Naive thymus-derived CD8-positive, alpha-beta T cell (primary cell): ENCODE measurements at places on chromosomes 11 and 22. TPM values are rescaled to one million over a fixed set of nuclear protein-coding genes. Genes with fewer than 3 reads are reported as not detected.

Gene C22orf31
- total RNA-seq, result not detected

Gene ISX
- not detected for total RNA-seq

Gene DDX10
- total RNA-seq, result 26.3 TPM

Gene IGLL1
- total RNA-seq, result not detected

Gene TSPAN32
- total RNA-seq, result 171 TPM

Gene MMP13
- not detected for total RNA-seq

DNA sequence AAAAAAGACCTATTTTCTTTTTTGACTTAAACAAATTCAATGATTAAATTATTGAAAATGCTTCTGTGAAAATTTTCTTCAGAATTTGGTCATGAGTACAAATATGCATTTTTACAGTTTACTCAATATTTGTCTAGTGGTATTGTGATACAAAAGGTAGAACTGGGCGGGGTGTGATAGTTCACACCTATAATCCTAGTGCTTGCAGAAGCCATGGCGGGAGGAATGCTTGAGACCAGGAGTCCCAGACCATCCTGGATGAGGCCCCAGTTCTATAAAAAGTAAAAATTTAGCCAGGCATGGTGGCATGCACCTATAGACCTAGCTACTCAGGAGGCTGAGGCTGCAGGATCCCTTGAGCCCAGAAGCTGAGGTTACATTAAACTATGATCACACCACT lies 90.6 kb downstream of the ARHGAP42 start:
- H3K27ac ChIP-seq, result no peak overlapping the region
- no peak for DNase-seq
- H3K27me3 ChIP-seq, result no peaks in the 10 kb centered on the region
- no peaks in the 10 kb centered on the region for H3K36me3 ChIP-seq
- H3K4me1 ChIP-seq, result no peaks in the 10 kb centered on the region

DNA sequence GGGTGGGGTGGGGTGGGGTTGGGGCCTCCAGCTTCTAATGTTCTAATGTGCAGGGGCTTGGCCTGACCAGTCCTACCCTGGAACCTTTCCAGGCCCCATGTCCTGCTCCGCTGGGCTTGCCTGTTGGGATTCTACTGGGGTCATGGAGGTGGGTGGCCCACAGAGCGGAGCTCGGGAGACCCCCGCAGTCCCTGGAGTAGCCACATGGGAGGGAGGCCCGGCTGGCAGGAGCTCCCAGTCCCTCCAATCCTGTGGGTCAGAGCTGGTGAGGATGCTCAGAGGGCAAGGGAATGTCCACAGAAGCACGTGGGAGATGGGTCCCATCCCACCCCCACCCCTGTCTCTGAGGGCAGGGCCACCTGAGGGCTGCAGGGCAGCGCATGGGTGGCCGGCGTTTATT lies 2.9 kb downstream of the SEPTIN5 start:
- no peaks in the 10 kb centered on the region for H3K36me3 ChIP-seq
- H3K4me3 ChIP-seq, result peak overlapping the region; percentile 79
- H3K27me3 ChIP-seq, result peaks cover 45% of the 10 kb centered on the region
- no peak overlapping the region for H3K27ac ChIP-seq

DNA sequence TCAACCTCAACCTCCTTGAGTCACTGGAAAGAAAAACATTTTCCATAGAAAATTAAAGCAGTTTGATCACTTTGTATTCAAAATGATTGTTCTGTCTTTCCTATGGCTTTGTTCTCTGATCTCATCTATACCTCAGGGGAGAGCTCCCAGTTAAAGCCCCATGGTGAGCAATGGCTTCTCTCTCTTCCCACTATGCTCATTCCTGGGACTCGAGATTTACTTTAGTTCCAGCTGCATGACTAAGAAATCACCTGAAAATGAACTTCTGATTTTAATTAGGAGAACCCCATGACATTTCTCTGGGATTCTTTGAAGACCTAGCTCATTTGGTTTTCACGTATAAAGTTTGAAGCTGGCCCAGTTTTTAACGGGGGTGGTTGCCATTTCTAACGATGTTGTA lies 921.5 kb downstream of the OPCML start:
- H3K4me1 ChIP-seq, result no peaks in the 10 kb centered on the region
- no peak overlapping the region for H3K27ac ChIP-seq
- DNase-seq, result no peak

DNA sequence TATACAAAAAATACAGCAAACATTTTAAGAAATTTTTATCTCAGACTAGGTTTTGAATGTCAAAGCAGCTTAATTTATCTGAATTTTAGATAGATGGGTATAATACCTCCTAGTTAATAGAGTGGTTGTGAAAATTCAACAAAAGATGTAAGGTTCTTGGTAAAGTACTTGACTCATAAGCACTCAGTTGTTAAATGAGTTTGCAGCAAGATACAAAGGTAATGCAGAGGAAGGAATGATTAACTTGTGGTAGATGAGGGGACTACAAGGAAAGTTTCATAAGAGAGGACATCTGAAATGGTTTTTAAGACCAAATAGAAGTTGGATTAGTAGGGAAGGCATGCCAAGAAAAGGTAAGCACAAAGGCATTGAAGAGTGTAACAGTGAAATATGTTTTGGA lies 37.4 kb downstream of the PPME1 start:
- no peaks in the 10 kb centered on the region for H3K27me3 ChIP-seq
- H3K36me3 ChIP-seq, result peaks cover 64% of the 10 kb centered on the region
- H3K4me1 ChIP-seq, result no peaks in the 10 kb centered on the region
- H3K27ac ChIP-seq, result no peak overlapping the region
- H3K4me3 ChIP-seq, result no peak overlapping the region

- no peaks in the 10 kb centered on the region for H3K36me3 ChIP-seq
- H3K4me1 ChIP-seq, result no peaks in the 10 kb centered on the region
- H3K4me3 ChIP-seq, result no peak overlapping the region
- no peak overlapping the region for H3K27ac ChIP-seq
- H3K27me3 ChIP-seq, result peaks cover 15% of the 10 kb centered on the region
Observed at GRCh38 chr22:33038131-33038772, 19.9 kb downstream of the SYN3 start.

- no peak overlapping the region for H3K4me3 ChIP-seq
- H3K27me3 ChIP-seq, result peaks cover 35% of the 10 kb centered on the region
- H3K27ac ChIP-seq, result no peak overlapping the region
- H3K4me1 ChIP-seq, result no peaks in the 10 kb centered on the region
- DNase-seq, result no peak
Observed at GRCh38 chr11:36016709-36017108, 72.8 kb downstream of the LDLRAD3 start.

DNA sequence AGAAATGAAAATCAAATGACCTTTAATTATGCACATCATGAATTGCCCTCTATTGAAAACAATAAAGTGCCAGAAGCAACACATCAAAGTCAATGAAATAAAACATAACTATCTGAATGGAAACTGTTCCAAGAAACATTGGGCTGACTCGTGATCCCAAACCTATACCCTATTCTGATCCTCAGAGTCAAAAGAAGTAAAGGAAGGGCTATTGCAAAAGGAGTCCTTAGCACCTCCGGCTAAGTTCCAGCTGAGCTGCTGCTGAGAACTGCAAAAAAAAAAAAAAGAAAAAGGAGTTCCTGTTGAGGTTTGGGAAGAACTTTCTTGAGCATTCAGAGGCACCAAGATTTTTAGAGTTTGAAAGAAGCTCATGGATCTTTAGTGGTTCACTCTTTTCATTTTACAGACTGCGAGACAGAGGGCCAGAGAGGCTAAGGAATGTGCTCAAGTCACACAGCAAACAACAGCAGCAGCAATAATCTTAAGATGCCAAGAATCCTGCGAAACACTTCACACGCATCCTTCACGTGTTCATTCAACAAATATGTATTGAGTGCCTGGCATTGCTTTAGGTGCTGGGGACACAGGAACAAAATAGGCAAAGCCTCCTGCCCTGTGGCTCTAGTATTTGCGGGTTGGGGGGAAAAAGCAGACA lies 841 bp upstream of the TMPRSS13 start:
- DNase-seq, result no peak
- peak overlapping the region; percentile 72 for H3K4me3 ChIP-seq
- H3K4me1 ChIP-seq, result peaks cover 60% of the 10 kb centered on the region
- no peaks in the 10 kb centered on the region for H3K27me3 ChIP-seq
- no peaks in the 10 kb centered on the region for H3K36me3 ChIP-seq

DNA sequence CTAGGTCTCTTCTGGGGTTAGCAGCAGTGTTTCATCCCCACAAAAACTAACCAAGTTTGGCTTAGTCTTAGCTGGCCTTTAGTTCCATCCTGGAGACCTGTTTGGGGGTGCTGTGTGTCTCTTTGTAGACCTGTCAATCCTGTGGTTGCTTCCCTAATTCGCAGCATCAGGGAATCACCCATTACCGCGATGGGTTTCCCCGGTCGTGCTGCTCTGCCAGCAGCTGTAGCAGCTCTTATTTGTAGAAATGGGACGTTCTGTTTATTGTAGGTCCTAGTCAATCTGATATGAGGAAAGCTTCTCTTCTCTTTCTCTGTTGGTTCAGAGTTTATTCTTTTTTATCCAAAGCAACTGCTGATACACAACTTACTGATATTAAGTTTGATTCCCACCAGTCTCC lies 91.6 kb downstream of the CECR2 start:
- H3K4me1 ChIP-seq, result no peaks in the 10 kb centered on the region
- no peak overlapping the region for H3K4me3 ChIP-seq
- H3K27ac ChIP-seq, result no peak overlapping the region
- no peak for DNase-seq
- H3K36me3 ChIP-seq, result no peaks in the 10 kb centered on the region

DNA sequence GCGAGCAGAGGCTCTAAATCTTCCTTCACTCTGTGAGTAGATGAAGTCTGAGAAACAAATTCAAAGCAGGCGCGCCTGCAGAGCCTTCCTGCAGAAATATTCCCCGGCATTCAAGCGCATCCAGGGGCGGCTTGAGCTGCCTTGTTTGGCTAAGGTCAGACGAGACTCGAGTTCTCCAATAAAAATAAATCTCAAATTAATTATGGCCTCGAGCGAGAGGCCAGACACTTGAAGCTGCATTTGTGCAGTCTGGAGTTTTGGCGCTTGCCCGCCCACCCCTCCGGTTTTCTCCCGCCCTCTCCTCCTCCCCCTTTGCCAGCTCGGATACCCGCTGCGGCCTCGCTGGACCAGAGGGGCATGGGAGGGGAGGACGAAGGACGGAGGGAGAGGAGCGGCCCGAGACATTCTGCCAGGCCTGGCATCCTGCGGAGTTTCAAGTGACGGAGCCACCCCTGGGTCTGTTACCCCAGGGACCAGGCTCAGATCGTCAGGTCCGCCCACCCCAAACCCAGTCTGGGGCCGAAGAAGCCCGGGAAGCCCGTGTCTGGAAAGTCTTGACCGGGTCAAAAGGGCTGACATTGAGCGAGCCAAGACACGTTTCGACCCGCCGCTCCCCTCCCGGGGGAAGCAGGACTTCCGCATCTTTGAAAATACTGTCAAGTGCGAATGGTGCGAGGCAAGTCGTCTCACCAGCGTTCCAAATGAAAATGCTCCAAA lies 3.8 kb upstream of the FLI1 start:
- no peak overlapping the region for H3K4me3 ChIP-seq
- no peak for DNase-seq
- peaks cover 61% of the 10 kb centered on the region for H3K4me1 ChIP-seq
- no peaks in the 10 kb centered on the region for H3K36me3 ChIP-seq
- no peak overlapping the region for H3K27ac ChIP-seq
- H3K27me3 ChIP-seq, result peaks cover 19% of the 10 kb centered on the region

- H3K4me3 ChIP-seq, result peak overlapping the region; percentile 87
- H3K36me3 ChIP-seq, result no peaks in the 10 kb centered on the region
- peak overlapping the region; percentile 99 for H3K27ac ChIP-seq
- no peaks in the 10 kb centered on the region for H3K27me3 ChIP-seq
Observed at GRCh38 chr11:62554387-62555167, 8.0 kb upstream of the AHNAK start.

DNA sequence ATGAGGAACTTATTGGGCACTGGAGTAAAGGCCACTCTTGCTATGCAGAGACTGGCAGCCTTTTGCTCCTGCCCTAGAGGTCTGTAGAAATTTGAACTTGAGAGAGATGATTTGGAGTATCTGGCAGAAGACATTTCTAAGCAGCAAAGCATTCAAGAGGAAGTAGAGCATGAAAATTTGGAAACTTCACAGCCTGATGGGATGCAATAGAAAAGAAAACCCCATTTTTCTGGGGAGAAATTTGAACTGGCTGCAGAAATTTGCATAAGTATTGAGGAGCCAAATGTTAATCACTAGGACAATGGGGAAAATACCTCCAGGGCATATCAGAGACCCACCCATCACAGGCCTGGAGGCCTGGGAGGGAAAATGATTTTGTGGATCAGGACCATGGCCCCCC lies 29.9 kb upstream of the CD44 start:
- no peaks in the 10 kb centered on the region for H3K27me3 ChIP-seq
- peaks cover 74% of the 10 kb centered on the region for H3K4me1 ChIP-seq
- H3K36me3 ChIP-seq, result no peaks in the 10 kb centered on the region
- H3K27ac ChIP-seq, result no peak overlapping the region
- H3K4me3 ChIP-seq, result no peak overlapping the region

- no peak overlapping the region for H3K27ac ChIP-seq
- no peak overlapping the region for H3K4me3 ChIP-seq
- no peaks in the 10 kb centered on the region for H3K4me1 ChIP-seq
- DNase-seq, result no peak
- H3K27me3 ChIP-seq, result no peaks in the 10 kb centered on the region
Observed at GRCh38 chr22:46139895-46140350, 10.4 kb upstream of the PPARA start.

DNA sequence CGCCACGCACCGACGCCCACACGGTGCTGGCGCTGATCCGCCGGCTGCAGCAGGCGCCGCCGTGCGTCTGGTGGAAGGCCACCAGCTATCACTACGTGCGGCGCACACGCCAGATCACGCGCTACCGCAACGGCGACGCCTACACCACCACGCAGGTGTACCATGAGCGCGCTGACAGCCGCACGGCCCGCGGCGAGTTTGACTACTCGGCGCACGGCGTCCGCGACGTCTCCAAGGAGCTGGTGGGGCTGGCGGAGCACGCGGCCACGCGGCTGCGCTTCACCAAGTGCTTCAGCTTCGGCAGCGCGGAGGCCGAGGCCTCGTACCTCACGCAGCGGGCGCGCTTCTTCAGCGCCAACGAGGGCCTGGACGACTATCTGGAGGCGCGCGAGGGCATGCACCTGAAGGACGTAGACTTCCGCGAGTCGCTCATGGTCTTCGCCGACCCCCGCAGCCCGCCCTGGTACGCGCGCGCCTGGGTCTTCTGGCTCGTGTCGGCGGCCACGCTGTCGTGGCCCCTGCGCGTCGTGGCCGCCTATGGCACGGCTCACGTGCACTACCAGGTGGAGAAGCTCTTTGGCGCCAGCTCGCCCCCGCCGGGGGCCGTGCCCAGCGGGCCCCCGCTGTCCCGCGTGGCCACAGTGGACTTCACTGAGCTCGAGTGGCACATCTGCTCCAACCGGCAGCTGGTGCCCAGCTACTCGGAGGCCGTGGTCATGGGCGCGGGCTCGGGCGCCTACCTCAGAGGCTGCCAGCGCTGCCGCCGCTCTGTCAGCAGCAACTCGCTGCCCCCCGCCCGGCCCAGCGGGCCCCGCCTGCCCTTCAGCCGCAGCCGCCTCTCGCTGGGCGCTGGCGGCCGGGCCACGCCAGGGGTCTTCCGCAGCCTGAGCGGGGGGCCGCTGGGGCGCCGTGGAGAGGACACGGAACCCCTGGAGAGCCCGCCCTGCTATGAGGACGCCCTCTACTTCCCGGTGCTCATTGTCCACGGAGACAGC lies 3.2 kb downstream of the TMEM151A start:
- H3K36me3 ChIP-seq, result no peaks in the 10 kb centered on the region
- peaks cover 9% of the 10 kb centered on the region for H3K4me1 ChIP-seq
- peaks cover 18% of the 10 kb centered on the region for H3K27me3 ChIP-seq
- no peak for DNase-seq
- no peak overlapping the region for H3K27ac ChIP-seq

- no peaks in the 10 kb centered on the region for H3K36me3 ChIP-seq
- H3K4me3 ChIP-seq, result no peak overlapping the region
- DNase-seq, result no peak
- peaks cover 5% of the 10 kb centered on the region for H3K4me1 ChIP-seq
Observed at GRCh38 chr22:42416671-42417230, 15.5 kb downstream of the NFAM1 start.

- no peaks in the 10 kb centered on the region for H3K27me3 ChIP-seq
- H3K4me1 ChIP-seq, result peaks cover 2% of the 10 kb centered on the region
- DNase-seq, result no peak
- H3K36me3 ChIP-seq, result no peaks in the 10 kb centered on the region
Observed at GRCh38 chr22:22936180-22936914, 48.7 kb downstream of the IGLL5 start.
